HepG2 (cell line): ENCODE measurements at places on chromosomes 4 and X. TPM values are rescaled to one million over a fixed set of nuclear protein-coding genes. Genes with fewer than 3 reads are reported as not detected.

Gene GAGE2A
- polyA plus RNA-seq, result not detected in 2 replicates

GRCh38 chrX:42732506-42732905 lies 45.5 kb downstream of the PPP1R2C start:
- no peak for DNase-seq

DNA sequence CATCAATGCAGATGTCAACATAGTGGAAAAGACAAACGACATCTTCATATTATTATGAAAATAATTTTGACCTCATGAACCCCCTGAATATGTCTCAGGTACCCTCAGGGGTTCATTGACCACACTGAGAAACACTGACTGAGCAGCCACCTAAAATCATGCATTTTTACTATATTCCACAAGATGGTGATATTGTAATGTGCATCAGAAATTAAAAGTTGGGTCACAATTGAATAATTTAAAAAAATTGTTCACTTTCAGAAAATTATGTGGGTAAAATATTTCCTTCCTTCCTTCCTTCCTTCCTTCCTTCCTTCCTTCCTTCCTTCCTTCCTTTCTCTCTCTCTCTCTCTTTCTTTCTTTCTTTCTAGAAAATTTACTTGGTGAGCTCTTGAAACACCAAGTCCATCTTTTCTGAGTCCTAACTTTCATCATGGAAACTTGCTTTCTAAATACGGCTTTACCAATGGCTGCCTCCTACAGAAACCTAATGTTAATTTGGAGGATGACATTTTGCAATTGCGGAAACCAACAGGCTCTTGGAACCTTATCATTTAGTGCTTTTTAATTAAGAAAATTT lies 103.6 kb downstream of the RTL3 start:
- no peak for DNase-seq

- DNase-seq, result no peak
These were observed 1048.2 kb downstream of the TECRL start for GRCh38 chr4:63361066-63361465.

DNA sequence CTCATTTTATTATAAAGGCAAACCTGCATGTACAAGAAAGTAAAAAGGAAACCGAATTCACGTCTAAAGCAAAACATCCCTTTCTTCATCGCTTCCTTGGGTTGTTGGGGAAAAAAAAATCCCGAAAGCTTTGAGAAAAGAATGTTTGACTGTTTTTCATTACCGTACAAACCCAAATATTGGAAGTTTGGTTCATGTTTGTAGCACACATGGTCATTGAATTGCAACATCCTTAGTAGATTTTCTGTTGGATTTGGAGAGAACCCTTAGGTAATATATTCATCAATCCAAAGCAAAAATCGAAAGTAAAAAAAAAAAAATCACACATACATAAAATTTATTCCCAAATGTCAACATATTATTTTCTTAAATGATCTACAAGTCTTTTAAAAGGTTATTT lies 420.3 kb downstream of the MAPK10 start:
- DNase-seq, result no peak

DNA sequence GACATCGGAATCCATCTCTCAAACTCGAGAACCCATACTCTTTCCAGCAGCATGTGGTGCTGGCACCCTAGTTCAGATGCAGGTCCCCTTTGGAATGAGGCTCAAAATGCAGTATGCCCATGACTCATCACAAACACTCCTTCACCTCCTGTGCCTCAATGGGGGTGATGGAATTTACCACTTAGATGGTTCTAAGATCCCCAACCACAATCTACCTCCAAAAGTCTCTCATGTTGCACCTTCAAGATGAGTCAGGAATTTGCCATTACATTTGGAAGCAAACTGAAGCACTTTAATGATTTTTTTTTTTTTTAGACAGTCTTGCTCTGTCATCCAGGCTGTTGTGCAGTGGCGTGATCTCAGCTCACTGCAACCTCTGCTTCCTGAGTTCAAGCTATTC lies 8.5 kb upstream of the MID1 start:
- no peak for DNase-seq

DNA sequence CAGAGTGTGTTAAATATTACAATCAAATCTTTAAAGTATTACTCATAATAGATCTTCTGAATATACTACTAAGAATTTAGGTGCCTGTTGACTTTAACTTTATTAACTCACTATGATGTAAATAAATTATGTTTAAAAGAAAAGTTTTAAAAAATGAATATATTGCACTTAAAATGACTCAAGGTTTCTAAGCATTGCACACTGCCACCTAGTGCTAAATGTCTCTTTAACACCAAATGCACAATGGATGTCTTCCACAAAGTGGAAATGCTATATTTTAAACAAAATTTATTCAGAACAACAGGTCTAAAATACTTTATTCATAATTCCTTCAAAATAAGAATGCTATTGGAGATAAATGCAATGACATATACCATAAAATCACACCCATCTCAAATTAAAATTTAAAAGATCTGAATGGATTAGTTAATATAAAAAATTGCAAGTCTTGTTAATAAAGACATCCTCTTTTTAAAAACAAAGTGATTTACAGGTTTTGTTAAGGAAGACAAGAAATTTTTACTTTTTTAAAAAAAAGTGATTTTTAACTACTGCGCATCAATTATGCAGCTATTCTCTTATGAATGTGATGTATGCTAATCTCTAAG lies 5.5 kb downstream of the INPP4B start:
- DNase-seq, result peak; percentile 3

Gene DNAAF6
- not detected in 2 replicates for polyA plus RNA-seq

- DNase-seq, result no peak
These were observed 1.6 kb downstream of the RP2 start for GRCh38 chrX:46838486-46838870.

DNA sequence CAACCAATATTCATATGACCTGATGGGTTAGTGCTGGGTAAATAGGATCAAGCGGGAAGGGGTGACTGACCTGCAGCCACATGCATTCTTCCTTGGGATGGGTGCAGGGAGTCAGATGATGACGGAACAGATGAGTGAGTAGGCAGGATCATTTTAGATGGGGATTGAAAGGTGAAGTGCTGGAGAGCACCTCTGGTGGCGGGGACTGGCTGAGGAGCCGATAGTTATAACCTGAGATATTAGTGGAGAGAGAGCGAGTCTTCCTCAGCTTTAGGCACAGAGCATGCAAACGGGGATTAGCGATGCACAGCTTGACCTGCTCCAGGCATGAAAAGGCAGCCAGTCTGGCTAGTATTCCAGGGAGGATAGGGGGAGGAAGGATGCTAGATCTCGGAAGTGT lies 99.1 kb downstream of the AFF1 start:
- DNase-seq, result no peak

Gene NXF2B
- not detected in 2 replicates for polyA plus RNA-seq

DNA sequence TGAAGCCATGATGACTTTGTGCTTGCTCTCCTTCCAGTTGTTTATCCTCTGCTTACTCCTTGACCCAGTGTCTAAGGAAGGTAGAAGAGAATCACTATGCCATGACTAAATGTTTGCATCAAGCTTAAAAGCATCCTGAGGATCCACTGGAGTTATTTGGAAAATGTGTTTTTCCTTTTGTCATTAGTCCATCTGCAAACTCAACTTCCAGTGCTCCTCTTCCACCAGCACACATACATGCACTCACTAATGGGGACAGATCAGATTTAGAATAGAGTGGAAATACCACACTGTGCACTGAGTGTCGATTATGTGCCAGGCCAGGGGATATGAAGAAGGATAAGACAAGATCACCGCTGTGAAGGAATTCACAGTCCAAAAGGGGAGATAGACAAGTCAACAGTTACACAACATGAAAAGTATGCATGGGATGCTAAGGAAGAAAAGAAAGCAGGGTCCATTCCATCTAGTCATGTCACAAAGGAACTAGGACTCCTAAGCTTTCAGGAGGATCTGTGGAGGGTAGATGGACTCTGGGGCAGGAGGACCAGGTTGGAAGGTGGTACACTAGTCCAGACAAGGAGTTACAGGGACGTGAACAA lies 1.9 kb downstream of the OCIAD2 start:
- DNase-seq, result no peak

DNA sequence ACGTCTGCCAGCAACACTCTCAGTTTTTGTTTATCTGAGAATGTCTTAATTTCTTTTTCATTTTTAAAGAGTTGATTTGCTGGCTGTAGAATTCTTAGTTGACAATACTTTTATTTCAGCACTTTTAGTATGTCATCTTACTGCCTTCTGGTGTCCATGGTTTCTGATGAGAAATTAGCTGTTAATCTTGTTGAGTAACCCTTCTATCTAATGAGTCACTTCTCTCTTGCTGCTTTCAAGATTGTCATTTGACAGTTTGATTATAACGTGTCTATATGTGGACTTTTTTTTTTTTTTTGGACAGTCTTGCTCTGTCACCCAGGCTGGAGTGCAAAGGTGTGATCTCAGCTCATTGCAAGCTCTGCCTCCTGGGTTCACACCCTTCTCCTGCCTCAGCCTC lies 24.0 kb upstream of the TMEM255A start:
- DNase-seq, result no peak

DNA sequence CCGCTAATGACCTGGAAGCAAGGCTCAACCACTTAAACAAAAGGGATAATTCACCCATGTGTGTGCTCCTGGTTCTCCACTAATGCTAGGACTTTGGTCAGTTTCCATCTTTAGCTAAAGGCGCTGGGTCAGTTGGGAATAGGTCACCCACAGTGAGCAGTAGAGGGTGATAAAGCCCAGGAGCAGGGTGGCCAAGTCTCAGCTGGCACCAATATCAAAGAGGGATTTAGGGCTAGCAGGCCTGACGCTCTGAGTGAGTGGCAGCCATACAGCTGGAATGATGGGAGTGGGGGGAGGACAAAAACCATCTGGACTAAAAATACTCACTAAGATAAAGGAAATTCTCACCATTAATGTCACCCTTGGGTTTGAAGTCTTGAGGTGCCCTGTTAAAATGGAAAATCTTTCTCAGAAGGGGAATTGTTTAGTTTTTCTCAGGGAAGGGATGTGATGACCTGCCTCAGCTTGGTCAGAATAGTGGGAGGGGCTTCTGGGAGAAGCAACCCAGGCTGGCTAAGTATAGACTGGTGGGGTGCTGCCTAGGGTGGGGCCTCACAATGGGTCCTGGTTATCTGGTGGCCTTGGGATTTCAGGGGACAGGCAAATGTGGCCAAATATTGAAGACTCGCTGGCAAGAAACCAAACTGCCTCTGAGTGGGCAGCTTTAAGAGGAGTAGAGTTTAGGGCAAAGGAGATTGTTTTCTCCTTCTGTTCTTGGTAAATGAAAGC lies 47.1 kb downstream of the TSC22D3 start:
- no peak for DNase-seq

GRCh38 chr4:148094149-148094548 lies 348.1 kb downstream of the NR3C2 start:
- no peak for DNase-seq

Gene NOX1
- polyA plus RNA-seq, result 0.07 and 0.10 TPM in 2 replicates

DNA sequence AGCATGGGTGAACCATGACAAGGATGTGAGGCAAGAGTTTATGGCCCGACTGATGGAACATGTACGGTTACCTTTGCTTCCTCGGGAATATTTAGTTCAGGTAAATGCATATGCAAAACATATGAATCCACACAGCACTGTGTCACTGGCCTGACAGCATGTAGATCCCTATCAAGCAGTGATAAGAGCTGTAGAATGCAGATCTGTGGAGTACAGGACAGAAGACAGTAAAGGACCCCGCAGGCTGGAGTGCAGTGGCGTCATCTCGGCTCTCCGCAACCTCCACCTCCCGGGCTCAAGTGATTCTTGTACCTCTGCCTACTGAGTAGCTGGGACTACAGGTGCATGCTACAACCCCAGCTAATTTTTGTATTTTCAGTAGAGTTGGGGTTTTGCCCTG lies 29.8 kb upstream of the MSMO1 start:
- no peak for DNase-seq

Gene TCP11X2
- polyA plus RNA-seq, result not detected in 2 replicates

DNA sequence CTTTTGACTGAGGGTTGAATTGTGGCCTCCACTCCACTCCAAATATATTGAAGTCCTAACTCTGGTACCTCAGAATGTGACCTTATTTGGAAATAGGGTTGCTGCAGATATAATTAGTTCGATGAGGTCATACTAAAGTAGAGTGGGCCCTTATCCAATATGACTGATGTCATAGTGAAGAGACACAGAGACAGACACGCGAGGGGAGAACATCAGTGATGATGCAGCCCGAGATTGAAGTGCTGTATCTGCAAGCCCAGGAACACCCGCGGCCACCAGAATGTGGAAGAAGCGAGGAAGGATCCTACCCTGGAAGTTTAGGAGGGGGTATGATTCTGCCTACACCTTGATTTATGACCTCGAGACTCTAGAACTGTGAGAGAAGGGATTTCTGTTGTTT lies 279.0 kb downstream of the ANKRD50 start:
- no peak for DNase-seq

GRCh38 chr4:19883841-19884240 lies 367.9 kb upstream of the SLIT2 start:
- no peak for DNase-seq

DNA sequence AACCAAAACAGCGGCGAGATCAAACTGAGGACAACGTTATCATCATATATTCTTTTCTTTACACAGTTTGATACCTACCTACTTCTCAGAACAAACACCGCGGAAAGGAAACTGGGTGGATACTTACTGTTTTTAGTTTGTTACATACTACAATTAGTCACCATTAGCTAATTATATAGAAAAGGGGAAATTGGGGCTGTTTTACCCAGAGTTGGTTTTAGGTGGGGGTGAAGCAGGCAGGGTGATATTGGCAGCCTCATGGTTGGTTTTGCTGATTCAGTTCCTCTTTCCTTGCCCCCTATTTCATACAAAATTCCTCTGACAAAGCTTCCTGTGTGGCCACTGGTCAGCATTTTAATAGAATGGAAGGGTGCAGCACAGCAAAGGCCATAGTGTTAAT lies 77.8 kb downstream of the SORBS2 start:
- DNase-seq, result no peak

Gene SYTL4
- polyA plus RNA-seq, result 0.22 and 0.41 TPM in 2 replicates

DNA sequence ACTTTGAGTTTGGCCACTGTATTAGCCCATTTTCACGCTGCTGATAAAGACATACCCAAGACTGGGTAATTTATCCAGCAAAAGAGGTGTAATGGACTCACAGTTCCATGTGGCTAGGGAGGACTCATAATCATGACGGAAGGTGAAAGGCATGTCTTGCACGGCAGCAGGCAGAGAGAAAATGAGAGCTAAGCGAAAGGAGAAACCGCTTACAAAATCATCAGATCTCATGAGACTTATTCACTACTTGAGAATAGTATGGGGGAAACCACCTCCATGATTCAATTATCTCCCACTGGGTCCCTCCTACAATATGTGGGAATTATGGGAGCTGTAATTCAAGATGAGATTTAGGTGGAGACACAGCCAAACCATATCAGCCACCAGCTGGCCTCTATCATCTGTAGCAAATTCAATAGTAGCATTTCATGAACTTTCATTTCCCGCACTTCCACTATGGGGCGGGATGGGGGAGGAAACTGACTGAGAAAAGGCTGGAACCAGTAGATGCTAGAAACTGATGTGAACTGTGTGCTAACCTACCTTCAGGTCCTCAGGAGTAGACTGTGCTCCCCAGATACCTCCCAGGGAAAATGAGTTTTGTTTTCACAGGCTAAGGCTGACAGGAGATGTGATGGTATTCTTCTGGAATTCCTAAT lies 35.3 kb upstream of the LGI2 start:
- DNase-seq, result no peak

- no peak for DNase-seq
These were observed 199.1 kb downstream of the SPATA18 start for GRCh38 chr4:52250154-52250553.
